ENCODE measurements at places on chromosomes 11 and 22. TPM values are rescaled to one million over a fixed set of nuclear protein-coding genes. Genes with fewer than 3 reads are reported as not detected.

The C11orf21 gene
- 5.5 TPM for polyA plus RNA-seq

The NEU3 gene
- polyA plus RNA-seq = 25.7 TPM

The GLB1L3 gene
- polyA plus RNA-seq = not detected

The MYOD1 gene
- 20.0 TPM for polyA plus RNA-seq

The GAL gene
- 0.32 TPM for polyA plus RNA-seq

The OR5A1 gene
- polyA plus RNA-seq = not detected

The CARD18 gene
- polyA plus RNA-seq = not detected

The INPP5J gene
- polyA plus RNA-seq = not detected

The GSTP1 gene
- 195 TPM for polyA plus RNA-seq

The PATE4 gene
- polyA plus RNA-seq = not detected

The CHRNA10 gene
- 5.3 TPM for polyA plus RNA-seq

The STX3 gene
- polyA plus RNA-seq = 5.3 TPM

The C1QTNF4 gene
- 7.1 TPM for polyA plus RNA-seq

The RAG1 gene
- polyA plus RNA-seq = 6.8 TPM

The KLHL35 gene
- 4.7 TPM for polyA plus RNA-seq

The SLC7A4 gene
- polyA plus RNA-seq = 0.67 TPM

Measured in muscle of arm (tissue), 14 donors.